ENCODE measurements at places on chromosomes 11 and 22.
A peak's percentile ranks its signal among the peaks of the same experiment; 100 is the strongest.

DNA sequence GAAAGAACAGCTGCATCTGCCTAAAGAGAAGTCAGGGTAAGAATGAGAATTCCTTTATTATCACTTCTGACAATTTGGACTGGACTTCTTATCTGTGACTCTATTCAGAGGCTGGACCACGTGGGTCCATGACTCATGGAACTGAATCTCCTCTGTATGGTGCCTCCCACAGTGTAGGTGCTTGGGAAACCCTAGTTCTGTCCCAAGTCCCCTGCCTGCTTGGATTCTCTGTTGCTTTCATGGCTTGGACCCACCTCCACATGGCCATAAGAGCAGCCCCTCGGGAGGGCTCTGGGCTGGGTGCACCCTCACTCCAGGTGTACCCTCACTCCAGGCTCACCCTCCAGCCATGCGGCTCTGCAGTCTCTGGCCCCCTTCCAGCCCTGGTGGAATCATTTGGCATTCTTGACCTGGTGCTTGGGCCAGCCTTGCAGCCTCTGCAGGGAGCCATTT, 153.4 kb downstream of the CACNA1I start:
- peak; percentile 23 for DNase-seq

DNA sequence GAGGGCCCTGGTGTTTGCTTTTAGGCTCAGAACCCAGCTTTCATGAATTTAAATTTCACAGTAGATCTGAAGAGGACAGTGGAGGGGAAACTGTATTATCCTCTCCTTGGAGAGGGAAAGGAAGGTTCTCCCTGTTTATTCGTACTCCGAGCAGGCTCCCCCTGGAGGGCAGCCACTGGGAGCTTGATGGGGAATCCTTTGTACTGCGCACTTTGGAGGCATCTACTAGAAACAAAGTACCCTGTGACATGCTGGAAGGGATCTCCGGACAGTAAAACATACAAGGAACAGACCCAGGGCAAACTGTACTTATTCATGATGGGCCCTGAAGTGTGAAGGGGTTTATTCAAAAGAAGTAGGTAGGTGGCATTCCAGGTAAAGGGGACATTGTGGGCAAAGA, 27.2 kb downstream of the NAV2 start:
- no peak for DNase-seq

GRCh38 chr11:101345891-101346290, 216.3 kb upstream of the PGR start:
- no peak for DNase-seq

- DNase-seq, result no peak
Observed at GRCh38 chr11:94332814-94333213, 28.4 kb downstream of the IZUMO1R start.

DNA sequence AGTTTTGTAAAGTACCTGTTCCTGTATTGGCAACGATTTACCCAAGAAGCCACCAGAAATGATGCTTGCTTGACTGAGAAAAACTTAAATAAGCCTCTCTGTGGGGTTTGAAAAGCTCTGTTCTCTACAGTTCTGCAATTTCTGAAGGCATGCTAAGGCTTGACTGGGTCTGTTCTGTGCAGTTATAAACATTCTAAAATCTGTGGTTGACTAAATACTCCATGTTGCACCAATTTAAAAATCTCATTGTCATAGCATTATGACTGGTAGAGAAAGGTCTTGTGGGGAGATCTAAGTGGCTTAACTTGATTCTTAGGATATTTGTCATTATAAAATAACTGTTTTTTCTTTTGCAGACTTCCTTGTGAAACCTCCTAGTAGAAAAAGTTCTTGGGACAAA, 73.7 kb downstream of the MTMR3 start:
- DNase-seq, result no peak

- DNase-seq, result no peak
Observed at GRCh38 chr22:31922534-31922933, 21.8 kb upstream of the YWHAH start.

DNA sequence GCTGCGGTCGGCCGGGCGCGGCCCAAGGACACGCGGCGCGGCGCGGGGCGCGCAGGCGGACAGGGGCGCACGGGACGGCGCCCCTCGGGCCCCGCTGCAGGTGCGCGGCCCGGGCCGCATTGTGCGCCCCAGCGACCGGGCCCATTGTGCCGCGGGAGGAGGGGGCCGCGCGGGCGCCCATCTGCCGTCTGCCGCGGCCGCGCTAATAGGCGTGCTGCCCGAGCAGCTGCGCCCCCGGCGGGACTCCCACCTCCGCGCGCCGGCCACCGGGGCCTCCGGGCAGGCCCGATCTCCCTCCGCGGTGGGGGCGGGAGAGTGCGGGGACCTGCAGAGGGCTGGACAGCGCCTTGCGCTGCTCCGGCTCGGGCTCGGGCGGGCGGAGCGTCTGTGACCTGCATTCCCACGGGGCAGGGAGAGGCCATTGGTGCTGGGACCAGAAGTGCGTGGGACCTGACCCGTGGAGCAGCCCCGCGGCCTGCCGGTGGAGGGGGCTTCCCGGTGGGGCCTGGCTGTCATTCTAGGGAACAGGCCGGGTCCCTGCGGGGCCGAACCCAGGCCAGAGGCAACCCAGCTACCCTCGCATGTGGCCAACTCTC, 933 bp downstream of the BRSK2 start:
- no peak for DNase-seq

DNA sequence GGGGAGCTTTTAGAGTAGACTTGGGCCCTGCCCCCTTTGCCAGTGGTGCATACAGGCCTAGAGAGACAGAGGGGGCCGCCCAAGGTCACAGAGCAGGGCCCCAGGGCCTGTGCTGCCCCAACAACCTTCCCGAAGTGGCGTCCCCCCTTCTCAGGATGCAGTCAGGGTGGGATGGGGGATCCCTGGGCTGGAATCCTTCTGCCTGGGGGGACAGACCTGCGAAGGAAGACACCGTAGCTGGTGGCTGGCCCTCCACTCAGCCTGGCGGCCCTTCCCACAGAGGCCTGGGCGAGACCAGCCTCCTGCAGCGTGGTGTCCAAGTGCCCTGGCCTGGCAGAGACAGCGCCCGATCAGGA, 14.4 kb upstream of the EHD1 start:
- no peak for DNase-seq

DNA sequence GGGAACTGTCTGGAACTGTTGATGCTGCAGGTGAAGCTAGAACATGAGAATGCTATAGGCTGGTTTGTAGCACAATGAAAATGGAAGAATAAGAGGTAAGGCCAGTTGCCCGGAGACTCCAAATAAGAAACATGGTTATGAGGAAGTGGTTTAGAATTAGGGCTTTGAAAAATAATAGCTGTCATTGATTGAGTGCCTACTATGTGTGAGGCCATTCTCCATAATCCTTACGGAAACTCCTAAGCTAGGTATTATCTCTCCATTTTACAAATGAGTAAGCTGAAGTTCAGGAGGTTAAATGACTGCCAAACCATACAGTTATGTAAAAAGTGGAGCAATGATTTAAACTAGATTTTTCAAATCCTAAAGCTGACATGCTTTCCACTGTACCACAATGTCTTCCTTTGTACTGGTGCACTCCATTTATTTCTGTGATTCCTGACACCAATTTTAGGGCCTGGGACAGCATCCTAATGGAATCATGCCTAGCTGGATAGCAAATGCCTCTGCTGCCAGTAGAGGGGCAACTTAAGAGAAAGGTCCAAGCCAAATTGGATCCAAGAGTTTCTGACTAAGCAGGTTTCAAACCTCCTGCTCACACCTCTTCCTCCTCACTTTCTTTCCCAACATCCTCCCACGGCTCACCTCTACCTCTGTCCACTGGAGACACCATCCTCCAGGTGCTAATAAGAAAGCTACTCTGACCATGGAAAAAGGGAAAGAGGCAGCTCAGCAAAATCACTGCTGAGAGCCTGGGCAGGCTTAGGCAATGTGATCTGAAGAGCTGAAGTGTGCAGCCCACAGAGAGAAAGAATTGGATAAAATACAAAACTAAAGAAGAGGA, 46.9 kb upstream of the PICALM start:
- DNase-seq, result no peak

- DNase-seq, result no peak
Observed at GRCh38 chr11:96906476-96906875, 516.7 kb downstream of the JRKL start.

- DNase-seq, result no peak
Observed at GRCh38 chr11:36314434-36314767, 18.3 kb downstream of the PRR5L start.

- no peak for DNase-seq
Observed at GRCh38 chr11:10032935-10033334, 261.1 kb downstream of the SBF2 start.

DNA sequence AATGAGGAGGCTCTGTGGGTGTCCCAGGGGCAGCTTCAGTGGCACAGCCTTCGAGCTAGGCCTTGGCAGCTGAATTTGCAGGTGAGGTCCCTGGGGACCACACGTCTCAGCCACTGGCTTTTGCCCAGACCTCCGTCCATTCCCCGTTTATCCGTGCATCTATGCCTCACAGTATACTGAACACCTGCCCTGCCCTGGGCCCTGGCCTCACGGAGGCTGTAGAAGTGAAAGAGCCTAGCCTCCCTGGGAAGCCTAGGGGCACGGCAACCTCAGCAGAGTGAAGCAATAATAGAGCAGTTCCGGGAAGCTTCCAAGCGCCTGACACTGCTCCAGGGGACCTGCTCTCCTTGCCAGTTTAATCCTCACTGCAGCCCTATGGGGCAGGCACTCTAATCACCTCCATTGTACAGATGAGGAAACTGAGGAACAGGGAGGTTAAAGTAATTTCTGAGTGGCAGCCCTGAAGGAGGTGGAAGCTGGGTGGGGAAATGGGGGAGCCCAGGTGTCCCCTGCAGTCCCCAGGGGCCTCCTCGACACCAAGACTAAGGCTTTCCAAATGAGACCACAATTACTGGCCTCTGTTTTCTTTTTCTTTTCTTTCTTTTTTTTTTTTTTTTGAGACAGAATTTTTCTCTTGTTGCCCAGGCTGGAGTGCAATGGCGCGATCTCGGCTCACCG, 2.7 kb upstream of the NFAM1 start:
- no peak for DNase-seq

DNA sequence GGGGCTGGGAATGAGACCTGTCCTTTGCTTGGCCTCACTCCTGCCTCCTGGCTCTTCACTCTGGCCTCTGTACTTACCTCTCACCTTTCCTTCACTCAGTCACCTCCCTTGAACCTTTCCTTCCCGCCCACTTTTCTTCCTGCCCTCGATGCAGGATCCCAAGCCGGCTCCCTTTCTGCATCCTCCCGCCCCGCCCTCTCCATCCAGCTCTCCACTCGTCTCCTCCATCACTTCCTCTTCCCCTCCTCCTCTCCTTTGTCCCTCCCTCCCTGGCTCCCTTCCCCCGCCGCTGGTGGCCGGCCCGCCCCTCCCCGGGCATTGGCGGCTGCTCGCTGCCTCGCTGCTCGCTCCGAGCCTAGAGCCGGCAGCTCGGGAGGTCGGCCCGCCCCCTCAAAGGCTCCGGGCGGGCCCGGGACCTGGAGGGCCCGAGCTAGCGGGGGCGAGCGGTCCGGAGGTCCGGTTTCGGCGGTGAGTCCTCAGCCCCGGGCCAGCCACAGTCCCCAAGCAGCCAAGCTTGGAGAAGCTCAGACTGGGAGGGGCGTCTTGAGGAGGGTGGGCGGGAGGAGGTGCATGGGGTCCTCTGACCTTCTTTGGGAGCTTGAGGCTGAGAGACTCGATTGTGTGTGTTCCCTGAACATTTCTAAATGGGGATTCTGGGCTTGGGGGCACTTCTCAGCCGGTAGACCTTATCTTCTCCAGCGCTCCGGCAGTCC, 13.8 kb downstream of the PHLDB1 start:
- peak; percentile 75 for DNase-seq

DNA sequence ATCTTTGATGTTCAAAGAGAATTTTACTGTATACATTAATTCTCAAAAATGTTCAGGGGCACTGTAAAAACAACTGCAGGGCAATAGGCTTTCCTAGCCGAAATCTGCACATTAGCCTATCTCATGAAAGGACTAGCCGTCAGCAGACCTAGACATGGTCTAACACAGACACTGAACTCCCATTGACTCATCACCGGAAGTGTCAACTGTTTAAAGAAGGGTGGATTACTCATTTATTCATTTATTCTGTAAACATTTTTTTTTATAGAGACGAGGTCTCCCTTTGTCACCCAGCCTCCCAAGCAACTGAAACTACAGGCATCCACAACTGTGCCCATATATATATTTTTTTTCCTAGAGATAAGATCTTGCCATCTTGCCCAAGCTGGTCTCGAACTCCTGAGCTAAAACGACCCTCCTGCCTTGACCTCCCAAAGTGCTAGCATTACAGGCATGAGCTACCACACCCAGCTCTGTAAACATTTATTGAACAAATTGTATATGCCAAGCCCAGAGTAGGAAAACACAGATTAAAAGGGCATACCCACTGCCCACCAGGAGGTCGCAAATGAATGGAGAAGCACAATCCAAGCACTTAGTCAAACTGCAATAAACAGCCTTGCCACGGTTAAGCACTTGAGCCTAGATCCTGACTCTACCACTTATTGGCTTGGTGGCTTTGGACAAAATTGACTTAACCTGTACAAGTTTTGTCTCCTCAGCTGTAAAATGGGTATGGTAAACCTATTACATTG, 26.6 kb downstream of the RAB30 start:
- no peak for DNase-seq

DNA sequence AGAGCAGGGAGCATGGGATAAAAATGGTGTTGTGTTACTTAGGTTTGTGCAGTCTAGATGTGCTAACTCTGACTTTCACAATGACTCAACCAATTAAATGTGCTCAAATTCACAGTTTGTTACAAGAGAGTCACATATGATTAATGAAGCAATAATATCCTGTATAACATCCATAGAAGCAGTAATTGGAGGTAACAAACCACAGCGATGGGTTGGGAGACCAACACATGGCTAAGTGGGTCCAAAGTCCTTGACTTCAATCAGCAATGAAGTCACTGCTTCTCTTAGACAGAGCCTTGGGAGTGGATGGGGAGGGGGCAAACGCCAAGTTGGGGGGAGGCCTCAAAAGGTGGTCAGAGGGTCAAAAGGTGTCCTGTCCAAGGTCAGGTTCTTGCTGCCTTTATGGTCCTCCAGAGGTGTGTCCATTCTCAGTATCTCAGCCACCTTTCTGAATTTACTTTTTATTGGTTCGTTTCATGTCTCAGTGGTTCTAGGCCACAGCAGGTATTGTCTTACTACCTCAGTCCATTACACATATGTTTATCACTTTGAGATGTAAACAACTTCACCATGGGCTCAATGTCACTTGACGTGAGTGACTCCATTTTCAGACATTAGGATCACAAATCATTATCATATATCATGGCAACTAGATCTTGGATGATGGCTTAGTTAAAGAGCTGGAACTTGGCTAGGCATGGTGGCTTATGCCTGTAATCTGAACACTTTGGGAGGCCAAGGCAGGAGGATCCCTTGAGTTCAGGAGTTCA, 32.4 kb downstream of the SLN start:
- no peak for DNase-seq

DNA sequence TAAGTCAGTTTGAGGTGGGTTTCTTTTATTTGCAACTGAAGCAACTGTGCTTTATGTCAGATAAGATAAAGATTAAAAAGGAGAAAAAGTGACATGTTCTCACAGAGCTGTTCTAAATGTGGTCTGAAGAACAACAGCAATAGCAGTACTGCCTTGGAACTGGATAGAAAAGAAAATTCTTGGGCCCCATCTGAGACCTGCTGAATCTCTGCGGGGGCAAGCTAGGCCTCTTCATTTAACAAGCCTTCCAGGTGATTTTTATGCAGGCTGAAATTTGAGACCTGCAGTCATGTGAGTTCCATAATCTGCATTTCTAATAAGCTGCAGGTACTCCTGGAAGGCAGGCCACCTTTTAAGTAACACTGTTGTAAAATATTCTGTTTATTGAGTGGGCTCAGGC, 91.4 kb upstream of the CTSC start:
- no peak for DNase-seq

GRCh38 chr11:86152006-86152862, 83.3 kb upstream of the PICALM start:
- no peak for DNase-seq

GRCh38 chr11:104487046-104487806, 323.3 kb upstream of the PDGFD start:
- DNase-seq, result no peak

GRCh38 chr22:25388866-25389540, 169.6 kb downstream of the CRYBB2 start:
- DNase-seq, result no peak
